ENCODE measurements at places on chromosomes 6 and 20. TPM values are rescaled to one million over a fixed set of nuclear protein-coding genes. Genes with fewer than 3 reads are reported as not detected.

GRCh38 chr20:47524015-47524784, 22.5 kb downstream of the NCOA3 start:
- DNase-seq, result peak; percentile 35

Gene AFDN
- total RNA-seq, result 137 TPM

- DNase-seq, result no peak
Measured at GRCh38 chr20:63356931-63357879, 3.9 kb downstream of the CHRNA4 start.

Gene WFDC2
- total RNA-seq, result not detected

Measured in lung microvascular endothelial cell (primary cell).